Left lung (tissue), 14 donors: ENCODE measurements at places on chromosomes 2 and 18. TPM values are rescaled to one million over a fixed set of nuclear protein-coding genes. Genes with fewer than 3 reads are reported as not detected.
A peak's percentile ranks its signal among the peaks of the same experiment; 100 is the strongest.

The FN1 gene
- total RNA-seq: 1,862 TPM

The SULT1C3 gene
- total RNA-seq: not detected

The VIL1 gene
- total RNA-seq: not detected

The IL36B gene
- total RNA-seq: not detected

The PRKAG3 gene
- total RNA-seq: not detected

The ERFE gene
- total RNA-seq: 1.4 TPM

The HOXD12 gene
- not detected for total RNA-seq

The SETBP1 gene
- total RNA-seq: 26.4 TPM

- no peak for DNase-seq
These were observed 57.3 kb downstream of the THNSL2 start for GRCh38 chr2:88227446-88227845.

- DNase-seq: no peak
These were observed 338.4 kb upstream of the SLC39A10 start for GRCh38 chr2:195318440-195319111.

GRCh38 chr2:126882736-126883665 is 15.7 kb upstream of the TEX51 start:
- no peak for DNase-seq

GRCh38 chr2:190562121-190562520 is 27.6 kb upstream of the NEMP2 start:
- DNase-seq: no peak

- DNase-seq: no peak
These were observed 36.6 kb downstream of the RPL31 start for GRCh38 chr2:101038455-101039255.

DNA sequence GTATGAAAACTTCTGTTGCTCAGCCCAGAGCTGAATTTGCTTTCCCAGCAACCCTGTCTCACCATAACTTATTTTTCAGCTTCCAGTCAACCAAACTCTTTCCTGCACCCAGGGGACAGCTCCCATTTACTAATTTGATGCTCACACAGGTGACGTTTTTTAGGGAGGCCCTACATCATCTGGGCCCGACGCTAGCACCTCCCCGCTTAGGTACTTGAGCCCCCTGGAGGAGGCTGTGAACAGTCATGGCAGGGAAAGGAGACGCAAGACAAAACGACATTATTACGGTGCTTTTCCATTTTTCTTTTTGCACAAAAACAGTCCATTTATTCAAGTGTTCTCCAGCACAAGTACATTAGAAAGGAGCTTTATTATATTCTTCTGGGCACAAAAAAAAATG is 59.2 kb upstream of the POMC start:
- DNase-seq: no peak

DNA sequence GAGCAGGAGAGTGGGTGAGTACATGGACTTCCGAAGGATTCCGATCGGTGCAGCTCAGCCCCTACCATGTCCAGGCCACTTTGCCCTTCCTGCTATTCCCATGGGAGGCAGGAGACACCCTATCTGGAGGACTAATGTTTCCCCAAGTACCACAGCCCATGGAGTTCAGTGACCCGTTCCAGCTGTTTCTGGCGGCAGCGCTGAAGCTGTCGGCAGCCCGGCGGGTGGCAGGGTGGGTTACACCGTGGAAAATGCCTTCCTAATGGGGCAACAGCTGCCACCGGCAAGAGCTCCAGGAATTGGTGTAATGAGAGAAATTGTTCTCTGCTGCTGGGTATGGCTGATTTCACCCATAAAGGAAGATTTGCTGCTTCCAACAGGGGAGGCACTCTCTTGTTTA is 98.3 kb downstream of the MYCN start:
- no peak for DNase-seq

GRCh38 chr18:67402543-67402942 is 114.0 kb downstream of the DSEL start:
- DNase-seq: no peak

- no peak for DNase-seq
These were observed 161.1 kb downstream of the ESCO1 start for GRCh38 chr18:21439431-21439846.

GRCh38 chr18:58067601-58068000 is 23.6 kb downstream of the NEDD4L start:
- no peak for DNase-seq

- no peak for DNase-seq
These were observed 57.0 kb upstream of the HDAC4 start for GRCh38 chr2:239457586-239458445.

GRCh38 chr2:28318462-28319117 is 74.1 kb upstream of the FOSL2 start:
- DNase-seq: no peak

DNA sequence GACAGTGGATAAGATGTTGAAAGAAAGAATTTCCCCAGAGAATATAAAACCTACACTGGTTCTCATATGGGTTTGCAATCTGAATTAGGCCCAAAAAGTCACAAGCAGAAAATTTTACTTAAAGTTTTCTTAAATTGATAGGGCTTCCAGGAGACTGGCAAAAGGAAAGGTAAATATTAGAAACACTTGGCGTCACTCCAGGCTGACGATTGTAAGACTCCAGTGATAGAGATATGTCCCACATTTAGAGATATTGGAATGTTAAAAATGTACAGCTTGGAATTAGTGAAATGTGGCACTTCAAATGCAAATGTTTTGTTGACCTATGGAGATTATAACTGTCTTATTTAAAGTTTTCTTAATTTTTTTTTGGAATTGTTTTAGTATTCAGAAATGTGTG is 14.0 kb downstream of the YIPF4 start:
- DNase-seq: no peak

DNA sequence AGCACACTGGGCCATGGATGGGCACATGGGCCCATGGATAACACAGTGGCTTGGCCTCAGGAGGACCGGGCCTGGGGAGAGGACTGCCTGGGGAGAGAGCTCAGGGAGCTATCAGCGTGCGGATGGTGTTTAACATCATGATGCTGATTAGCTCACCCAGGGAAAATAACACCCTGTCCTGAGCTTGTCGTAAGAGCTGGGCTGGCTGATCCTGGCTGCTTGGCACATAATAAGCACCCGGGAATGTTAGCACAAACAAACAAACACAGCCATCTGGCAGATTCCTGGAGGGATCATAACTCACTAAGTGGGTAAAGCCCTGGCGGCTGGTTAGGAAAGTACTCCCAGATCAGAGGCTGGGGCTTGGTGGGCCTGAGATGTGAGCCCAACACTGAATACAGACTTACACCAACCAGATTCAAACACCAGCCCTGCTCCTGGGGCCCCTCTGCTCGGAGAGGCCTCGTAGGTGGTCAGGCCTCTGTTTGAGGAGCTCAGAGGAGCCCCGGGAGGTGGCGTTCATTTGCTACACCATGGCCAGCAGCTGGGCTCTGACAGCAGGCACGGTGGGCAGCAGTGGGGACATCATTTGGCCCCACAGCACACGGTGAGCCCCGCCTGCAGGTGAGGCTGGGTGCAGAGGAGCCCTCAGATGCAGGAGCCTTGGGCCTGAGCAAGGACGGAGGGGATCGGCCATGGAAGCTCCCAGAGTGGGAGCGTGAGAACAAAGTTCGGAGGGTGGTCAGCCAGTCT is 193.4 kb upstream of the HDAC4 start:
- peak; percentile 22 for DNase-seq

- DNase-seq: no peak
These were observed 58.6 kb upstream of the OSR1 start for GRCh38 chr2:19416784-19417684.

DNA sequence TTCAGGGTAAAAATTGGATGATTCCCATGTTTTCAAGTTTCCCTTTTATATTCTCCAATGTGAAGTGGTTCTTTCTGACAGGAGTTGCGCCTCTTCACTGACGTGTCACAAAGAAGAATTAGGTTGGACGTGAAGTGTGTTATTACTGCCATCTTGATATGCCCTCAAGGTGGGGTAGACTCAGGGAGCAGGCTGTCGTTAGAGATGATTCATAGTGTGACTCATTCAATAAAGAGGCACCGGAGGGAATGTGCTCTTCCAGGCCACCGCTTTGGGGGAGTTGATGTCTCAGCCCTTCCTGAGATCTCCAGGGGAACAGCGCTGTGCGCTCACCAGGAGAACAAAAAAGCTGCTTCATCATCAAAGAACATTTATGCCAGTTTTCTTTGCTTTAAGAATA is 3.6 kb upstream of the DGKD start:
- peak; percentile 49 for DNase-seq

GRCh38 chr2:158457826-158458616 is 1.3 kb downstream of the PKP4 start:
- DNase-seq: peak; percentile 95

- DNase-seq: no peak
These were observed 17.4 kb upstream of the CHAC2 start for GRCh38 chr2:53750041-53750768.

GRCh38 chr2:229633556-229633955 is 80.8 kb downstream of the DNER start:
- DNase-seq: no peak

DNA sequence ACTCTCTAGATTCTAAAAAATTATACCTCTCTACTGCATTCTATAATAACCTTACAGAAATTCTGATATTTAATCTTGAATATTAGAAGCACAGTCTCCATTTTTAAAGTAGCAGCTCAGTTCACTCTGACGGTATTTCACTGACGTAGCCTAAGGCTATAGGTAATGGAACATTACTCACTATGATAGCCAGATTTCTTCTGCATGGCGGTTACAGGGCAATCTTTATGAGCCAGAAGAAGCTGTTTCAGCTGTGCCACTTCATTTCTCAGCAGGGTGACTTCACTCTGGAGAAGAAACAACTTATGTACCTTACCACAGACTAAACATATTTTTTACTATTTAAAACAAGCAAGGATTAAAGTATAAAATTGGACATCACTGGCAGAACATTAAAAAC is 75.3 kb upstream of the CHN1 start:
- DNase-seq: no peak

DNA sequence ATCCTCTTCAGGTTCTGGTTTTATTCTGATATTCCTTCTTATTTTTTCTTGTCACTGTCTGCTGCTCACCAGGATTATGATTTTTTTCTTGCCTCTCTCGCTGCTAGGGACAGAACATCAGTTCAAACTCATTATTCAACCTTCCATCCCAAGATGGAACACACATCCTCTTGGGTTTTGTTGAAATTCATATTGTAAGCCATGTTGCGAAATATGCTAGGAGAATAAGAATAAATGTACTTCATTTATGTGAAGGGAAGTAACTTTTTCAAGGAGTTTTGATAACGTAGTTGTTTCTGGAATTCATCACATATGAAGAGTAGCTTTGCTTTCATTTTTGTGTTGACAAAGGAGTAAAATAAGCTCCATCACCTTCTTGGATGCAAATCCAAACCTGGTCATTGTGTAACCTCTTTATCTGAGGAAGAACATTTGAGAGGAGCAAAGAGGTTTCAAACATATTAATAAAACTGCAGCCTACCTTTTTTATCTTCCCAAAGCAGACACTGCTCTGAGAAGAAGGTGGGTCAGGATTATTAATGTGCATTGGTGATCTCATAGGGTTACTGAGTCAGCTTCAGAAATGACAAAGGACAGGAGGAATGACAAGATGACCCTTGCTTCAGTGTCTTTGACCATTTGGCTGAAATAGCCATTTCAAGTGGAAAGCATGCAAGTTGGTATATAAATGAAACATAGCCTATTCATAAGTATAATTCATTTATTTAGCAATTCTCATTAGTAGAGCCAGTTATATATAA is 280.0 kb downstream of the GULP1 start:
- no peak for DNase-seq

DNA sequence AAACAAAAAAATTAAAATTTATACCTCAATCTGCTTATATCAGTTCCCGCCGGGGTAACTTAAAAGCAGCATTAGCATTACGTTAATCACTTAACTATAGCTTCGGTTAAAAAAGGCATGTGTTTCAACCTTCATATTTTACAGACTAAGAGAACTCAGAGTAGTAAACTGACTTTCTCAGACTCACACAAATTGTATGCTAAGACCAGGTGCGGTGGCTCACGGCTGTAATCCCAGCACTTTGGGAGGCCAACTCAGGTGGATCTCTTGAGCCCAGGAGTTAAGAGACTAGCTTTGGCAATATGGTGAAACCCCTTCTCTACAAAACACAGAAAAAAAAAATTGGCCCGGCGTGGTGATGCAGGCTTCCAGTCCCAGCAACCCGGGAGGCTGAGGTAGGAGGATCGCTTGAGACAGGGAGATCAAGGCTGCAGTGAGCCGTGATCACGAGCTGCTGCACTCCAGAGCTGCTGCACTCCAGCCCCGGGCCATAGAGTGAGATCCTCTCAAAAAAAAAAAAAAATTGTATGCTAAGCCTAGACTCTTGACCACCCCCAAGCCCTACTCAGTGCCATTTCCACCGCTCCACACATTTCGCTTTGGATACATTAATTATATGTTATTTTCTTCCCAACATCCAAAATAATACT is 2.4 kb downstream of the HNRNPLL start:
- DNase-seq: no peak

DNA sequence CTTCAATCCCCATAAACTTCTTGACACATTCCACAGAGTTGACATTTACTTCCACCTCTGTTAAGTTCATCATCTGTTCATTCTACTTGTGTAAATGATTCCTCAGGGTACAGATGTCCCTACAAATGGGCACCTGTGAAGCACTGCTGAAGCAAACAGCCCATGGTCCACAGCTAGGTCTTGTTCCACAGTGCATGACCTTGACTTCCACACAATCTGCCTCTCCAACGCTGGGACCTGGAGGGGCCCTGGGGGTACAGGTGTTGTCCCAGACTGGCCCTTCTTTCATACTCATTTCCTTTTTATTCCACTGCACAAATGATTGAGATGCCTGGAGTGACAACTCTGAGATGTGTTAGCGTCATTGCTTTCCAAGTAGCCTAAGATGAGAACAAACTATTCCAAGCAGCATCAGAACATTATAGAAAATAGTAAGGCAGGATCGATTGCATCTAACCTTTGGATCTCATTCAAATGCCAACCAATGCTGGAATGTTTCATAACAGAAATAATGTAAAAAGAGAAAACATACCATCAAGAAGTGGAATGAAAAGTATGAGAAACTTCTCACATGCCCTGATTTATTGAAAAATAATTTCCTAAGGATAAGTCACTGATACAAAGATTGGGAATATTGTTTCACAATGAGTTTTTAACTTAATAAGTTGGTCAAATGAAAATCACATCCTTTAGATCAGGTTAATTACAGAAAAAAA is 31.2 kb downstream of the PIEZO2 start:
- no peak for DNase-seq

DNA sequence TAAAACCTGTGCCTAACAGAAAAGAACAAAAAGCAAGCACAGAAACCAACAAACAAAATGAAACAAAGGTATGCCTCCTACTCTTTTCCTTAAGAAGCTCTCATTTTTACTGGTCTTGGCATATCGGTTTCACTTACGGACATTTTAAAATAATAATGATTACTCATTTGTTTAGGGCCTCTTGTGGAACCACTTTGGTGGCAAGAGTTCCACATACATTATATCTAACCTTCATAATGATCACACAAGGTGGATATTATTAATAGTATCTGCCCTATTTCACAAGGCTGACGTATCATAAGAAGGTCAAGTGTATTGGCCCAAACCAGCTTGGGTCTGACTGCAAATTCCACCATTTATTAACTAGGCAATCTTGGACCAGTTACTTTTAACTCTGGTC is 304.7 kb downstream of the TCF4 start:
- DNase-seq: no peak

- no peak for DNase-seq
These were observed 49.9 kb downstream of the DHRS9 start for GRCh38 chr2:169119123-169119760.

GRCh38 chr2:96962567-96963203 is 23.7 kb downstream of the FAM178B start:
- DNase-seq: no peak

GRCh38 chr2:133390156-133390555 is 178.1 kb downstream of the NCKAP5 start:
- DNase-seq: no peak
